ENCODE measurements at places on chromosomes 4 and X.

- peak; percentile 45 for DNase-seq
These were observed 580 bp upstream of the MMGT1 start for GRCh38 chrX:135974279-135974856.

GRCh38 chr4:47837908-47838294 lies at the start of gene CORIN:
TSS of gene CORIN (minus strand) at chr4:47838067. CDS start at chr4:47837949, 118 bp downstream.
- no peak for DNase-seq

GRCh38 chrX:104325213-104325585 lies 70.5 kb upstream of the ESX1 start:
- no peak for DNase-seq

- peak; percentile 86 for DNase-seq
These were observed 810 bp downstream of the SPRY1 start for GRCh38 chr4:123397144-123398065.

DNA sequence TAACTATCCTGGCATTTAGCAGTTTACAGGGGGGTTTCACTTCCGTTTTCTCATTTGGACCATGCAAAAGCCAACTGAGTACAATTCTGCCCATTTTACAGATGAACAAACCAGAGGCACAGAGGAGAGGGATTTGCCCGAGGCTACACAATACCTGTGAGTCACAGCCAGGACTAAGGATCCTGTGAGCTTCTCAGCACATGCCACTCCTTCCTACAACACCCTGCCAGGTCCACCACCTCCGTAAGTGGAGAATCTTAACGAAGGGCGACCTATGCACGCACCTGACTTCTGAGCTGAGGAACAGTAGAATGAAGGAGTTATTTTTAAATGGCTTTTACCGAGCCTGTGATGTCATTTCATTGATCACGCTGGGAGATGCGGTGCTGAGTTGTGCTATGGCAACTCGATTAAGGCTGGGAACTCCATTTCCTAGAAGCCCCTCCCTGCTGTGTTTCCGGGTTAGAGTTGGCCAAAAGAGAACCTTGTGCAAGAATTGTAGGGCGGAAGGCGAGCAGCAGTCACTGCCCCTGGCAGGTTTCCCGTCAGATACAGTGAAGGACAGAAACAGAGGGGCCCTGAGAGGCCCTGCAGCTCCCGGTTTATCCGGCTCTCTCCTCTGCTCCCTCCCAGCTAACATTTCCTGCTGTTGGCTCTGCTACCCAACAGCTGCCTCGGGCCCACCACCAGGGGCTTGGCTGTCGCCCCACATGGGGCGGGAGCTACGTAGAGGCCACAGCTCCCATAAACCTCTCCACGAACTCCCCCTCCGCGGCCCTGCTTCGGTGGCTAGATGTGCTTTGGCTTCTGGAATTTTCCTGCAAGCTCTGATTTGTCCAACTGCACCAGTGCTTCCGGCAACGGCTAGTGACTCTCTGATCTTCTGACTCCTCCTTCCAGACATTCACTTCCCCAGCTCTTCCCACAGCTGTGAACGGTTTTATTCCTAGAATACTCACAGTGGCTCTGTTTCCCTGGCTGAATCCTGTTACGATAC lies 75.1 kb upstream of the USP9X start:
- DNase-seq, result peak; percentile 82

DNA sequence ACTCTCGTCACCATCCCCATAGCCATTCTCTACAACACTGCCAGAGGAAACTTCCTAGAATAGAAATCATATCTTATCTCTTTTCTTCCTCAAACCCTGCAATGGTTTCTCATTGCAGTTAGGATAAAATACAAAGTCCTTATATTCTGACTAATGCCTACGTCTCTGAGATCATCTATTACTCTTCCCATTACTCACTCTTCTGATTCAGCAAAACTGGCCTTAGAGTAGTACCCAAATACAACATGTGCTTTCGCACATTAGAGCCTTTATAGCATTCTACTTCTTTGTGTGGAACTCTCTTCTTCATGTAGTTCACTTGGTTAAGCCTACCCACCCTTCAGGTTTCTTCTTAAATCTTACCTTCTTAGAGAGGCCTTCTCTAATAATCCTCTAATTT lies 28.0 kb downstream of the LHFPL1 start:
- no peak for DNase-seq

GRCh38 chr4:140944572-140944971 lies 188.4 kb upstream of the TBC1D9 start:
- DNase-seq, result no peak

GRCh38 chrX:150146271-150146896 lies 208.1 kb upstream of the EOLA2 start:
- no peak for DNase-seq

- DNase-seq, result no peak
These were observed 121.1 kb downstream of the MGST2 start for GRCh38 chr4:139786494-139787354.

DNA sequence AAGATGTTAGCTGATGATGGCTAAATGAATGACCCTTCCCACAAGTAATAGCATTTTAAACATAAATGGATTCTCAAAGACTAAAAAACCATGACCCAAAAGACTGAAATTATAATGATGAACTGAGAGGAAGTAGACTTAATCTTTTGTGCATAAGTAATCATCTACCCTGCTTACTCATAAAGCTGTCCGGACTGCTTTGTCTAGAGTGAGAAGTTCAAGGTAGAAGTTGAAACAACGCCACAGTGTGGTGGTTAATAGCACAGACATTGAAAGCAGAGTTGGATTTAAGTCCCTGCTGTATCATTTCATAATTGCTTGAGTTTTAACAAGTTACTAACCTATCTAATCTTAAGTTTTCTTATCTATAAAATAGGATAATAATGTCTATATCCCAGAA lies 346.6 kb downstream of the CENPC start:
- no peak for DNase-seq

GRCh38 chrX:123486297-123486696 lies 246.6 kb downstream of the THOC2 start:
- no peak for DNase-seq

DNA sequence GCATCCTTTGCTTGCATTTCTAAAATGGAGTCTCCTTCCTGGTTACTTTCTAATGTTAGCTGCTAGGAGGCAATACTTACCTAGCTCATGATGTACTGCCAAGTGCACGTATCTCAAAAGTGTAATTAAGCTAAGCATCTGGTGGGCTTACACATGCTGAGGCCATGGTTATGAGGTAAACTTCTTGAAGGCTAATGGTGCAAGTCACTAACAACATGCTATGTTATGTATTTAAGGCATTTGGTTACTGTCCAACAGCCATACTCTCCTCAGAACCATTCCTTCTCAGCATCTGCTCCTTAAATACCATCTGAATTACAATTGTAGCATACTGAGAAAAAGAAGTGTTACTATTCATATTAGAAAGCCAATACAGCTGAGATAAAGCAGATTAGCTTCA lies 318.6 kb upstream of the BMP3 start:
- no peak for DNase-seq

GRCh38 chr4:117949621-117950020 lies 84.7 kb upstream of the NDST3 start:
- no peak for DNase-seq

- no peak for DNase-seq
These were observed 104.9 kb upstream of the PSAPL1 start for GRCh38 chr4:7539659-7540058.

DNA sequence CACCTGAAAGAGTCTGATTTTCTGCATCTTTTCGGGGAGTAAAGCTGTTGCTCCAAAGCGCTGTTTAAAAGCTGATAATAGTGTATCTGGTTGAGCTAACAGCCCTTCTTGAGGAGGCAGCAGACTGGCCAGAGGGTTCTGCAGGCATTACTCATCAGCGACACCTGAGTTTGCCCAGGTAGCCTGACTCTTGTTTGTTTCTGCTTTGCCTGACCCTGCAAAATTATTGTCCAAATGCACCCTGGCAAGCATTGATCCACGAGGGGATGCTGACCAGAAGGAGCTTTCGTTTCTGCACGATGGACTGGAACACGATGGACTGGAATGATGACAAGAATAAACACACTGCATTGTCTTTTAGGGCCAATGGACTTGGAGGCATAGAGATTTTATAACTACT lies 6.2 kb downstream of the CD99 start:
- no peak for DNase-seq

DNA sequence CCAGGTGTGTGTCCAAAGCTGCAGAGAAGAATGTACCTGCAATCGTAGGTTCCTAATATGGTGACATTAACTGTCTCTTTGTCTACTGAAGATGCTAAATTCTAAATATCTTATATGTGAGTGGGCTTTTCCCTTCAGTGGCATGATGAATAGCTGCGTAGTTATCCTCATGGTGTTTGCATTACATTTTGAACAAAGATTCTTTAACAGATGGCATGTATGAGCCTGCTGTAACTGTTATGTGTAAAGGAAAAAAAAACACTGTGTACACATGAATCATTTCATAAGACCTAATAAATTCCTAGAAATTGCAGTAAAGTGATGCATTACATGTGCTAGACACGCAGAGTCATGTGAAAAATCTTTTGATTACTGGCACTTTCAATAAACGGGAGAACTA lies 288.0 kb downstream of the SH2D1A start:
- DNase-seq, result no peak

DNA sequence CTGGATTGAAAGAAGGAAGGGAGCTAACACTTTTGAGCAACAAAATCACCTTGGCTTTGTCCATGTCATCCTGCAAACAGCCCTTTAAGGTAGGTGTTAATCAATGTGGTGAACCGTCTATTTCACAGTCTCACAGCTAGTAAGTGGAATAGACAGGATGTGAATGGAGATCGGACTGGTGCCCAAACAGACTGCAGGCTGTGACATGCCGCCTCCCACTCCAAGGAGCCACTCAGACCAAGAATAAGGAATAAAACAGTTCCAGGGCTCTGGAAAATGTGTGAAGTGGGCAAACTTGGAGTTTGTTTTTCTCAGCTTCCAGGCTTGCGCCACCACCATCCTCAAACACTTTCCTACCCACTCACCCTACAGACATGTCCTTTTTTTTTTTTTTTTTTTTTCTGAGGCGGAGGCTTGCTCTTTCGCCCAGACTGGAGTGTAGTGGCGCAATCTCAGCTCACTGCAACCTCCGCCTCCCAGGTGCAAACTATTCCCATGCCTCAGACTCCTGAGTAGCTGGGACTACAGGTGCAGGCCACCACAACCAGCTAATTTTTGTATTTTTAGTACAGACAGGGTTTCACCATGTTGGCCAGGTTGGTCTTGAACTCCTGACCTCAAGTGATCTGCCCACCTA lies 57.7 kb upstream of the SEC24B start:
- DNase-seq, result no peak

DNA sequence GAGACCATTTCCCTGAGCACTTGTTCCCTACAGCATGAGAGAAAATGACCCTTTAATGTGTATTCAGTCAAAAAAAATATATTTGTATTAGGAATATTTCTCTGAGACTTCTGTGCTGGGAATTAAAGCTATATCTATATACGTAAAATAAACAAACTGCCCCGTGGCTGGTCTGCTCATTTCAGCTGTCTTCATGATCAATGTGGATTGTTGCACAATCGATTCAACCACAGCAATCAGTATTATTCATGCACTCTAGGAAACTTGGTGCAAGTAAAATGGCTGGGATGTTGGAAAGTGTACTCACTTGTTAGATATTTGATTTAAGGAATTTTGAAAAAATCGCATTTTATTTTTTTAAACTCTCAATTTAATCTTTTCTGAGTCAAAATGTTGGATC lies 307.9 kb upstream of the ZFP42 start:
- no peak for DNase-seq

- DNase-seq, result no peak
These were observed 473.4 kb upstream of the GNPDA2 start for GRCh38 chr4:45199736-45200135.

Data from small intestine (tissue), 16 donors.